ENCODE measurements at places on chromosomes 3 and 15. TPM values are rescaled to one million over a fixed set of nuclear protein-coding genes. Genes with fewer than 3 reads are reported as not detected.

Gene HOMER2
- 25.1 TPM for total RNA-seq

Gene P3H2
- total RNA-seq, result 39.1 TPM

Gene XXYLT1
- 6.7 TPM for total RNA-seq

- peak; percentile 39 for DNase-seq
Observed at GRCh38 chr15:29470794-29471193, 201.2 kb upstream of the NSMCE3 start.

GRCh38 chr3:4351164-4351855, 48.1 kb downstream of the SETMAR start:
- DNase-seq, result no peak

DNA sequence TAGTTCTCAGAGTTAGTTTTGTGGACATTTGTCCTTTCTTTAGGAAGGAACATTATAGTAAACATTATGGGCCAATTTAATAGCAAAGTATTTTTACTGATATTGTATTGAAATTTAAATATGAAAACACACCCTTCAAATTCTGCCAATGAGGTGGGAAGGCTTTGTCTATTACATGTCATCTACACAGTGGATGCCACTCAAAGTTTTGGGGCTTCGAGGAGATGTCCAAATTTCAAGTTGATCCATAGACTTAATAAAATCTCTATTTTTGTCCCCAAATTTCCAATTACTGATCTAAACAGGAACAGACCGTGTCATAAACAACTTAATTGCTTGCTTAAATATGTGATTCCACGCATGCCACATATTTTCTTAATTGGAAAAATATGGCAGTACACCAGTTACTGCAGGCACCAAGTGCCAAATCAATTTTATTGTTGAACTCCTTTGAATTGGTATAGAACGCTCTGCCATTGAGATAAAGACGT, 1.7 kb downstream of the SHOX2 start:
- no peak for DNase-seq

DNA sequence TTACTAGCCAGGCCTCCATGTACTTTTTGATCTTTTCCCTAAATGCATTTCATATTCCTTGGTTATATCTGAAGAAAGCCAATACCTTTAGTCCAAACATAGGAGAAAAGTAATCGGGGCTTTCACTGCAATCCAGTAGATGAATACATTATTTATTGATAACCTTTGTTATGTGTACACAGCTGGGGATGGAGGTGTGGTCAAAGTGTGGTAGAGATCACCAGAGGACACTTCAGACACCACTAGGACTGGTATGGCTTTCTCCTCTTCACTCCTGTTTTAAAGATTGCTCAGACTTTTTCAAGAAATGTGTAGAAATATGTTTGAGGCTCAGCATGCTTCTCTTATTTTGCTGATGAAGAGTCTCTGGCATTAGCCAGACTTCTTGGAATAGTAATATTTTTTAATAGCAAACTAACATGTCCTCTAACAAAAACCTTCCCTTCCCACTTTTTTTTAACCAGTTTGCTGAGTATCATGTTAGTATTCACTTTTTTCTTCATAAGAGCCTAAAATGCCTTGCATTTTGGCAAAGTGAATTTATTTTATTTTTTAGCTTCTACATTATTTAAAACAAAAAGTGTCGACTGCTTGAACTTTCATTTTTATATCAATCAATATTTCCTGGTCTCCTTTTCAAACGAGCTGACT, 65.6 kb upstream of the MBNL1 start:
- DNase-seq, result peak; percentile 39

DNA sequence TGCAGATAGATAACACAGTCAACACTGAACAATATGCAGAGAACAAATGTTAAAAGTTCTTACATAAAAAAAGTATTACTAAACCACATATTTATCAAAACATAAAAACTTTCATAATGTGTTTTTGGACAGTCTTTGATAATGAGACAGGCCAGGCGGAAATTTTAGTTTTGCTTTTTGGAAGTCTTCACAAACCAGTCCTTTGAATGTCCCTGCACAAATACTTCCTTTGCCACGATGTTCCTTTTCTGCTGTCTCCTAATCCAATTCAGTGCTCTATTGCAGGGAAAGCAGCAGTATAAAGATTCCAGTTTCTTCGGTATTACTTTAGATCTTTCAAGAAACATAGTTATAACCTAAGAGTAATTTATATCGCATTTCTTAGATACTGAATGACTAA, 135.9 kb downstream of the TBL1XR1 start:
- DNase-seq, result no peak

GRCh38 chr3:13148561-13149329, 75.5 kb upstream of the IQSEC1 start:
- DNase-seq, result peak; percentile 6

- no peak for DNase-seq
Observed at GRCh38 chr15:79561982-79562381, 129.8 kb downstream of the MINAR1 start.
